Cortex of kidney (tissue), 1 donor: ENCODE measurements at places on chromosomes 4 and X.

- no peak for DNase-seq
These were observed 78.7 kb upstream of the DCLK2 start for GRCh38 chr4:149999485-150000074.

DNA sequence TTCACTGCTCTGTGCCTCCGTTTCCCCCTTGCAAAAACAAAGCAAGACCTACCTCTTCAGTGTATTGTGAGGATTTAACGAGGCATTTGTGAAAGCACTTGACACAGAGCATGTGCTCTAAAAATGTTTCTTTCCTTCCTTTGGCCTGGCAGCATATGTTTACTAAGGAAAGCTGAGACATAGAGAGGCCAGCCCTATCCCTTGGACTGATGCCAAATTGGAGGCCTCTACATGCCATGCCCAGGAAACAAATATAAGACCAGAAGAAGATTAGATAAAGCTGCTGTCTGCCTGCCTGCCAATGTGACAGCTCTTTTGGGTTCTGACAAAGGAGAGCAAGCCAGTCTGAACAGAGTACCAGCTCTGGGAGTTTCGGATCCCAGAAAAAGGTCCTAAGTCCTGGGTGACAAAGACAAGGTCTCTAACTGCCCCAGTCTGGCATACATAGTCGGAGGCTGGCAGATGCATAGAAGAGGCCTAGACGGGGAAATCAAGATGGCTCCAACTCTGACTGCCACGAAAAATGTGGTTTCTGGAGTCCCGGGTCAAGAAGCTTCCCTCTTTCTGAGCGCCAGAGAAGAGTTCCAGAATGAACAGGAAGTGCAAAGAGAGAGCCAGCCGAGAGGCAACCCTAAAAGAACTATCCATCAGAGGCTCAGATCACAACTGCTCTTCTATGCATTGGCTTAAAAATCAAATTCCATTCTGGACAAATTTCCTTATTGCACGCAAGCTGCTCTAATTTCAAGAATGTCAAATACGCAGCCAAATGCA, 25.8 kb downstream of the OTUD6A start:
- no peak for DNase-seq

GRCh38 chrX:30806187-30806728, 82.8 kb downstream of the TAB3 start:
- DNase-seq, result no peak

- no peak for DNase-seq
These were observed 115.9 kb downstream of the MAGEC2 start for GRCh38 chrX:142089193-142089592.

DNA sequence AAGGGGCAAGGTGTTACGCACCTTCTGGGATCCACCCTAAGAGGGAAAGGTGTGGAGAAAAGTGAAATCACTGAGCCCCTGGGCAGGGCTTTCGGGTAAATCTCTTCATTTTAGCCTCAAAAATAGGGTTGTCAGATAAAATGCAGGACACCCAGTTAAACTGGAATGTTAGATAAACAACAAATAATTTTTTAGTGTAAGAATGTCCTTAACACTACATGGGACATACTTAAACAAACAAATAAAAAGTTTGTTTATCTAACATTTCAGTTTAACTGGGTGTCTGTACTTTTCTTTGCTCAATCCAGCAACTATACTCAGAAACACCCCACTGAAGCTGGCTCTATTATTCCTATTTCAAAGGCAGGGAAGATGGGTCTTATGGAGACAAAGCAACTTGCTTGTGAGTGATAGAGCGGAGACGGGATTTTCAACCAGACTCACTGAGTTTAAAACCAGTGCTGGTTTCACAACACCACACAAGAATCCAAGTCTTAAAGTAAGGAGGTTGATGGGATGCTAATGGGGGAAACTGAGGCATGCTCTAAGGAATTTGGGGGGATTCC, 144.8 kb upstream of the RBPJ start:
- DNase-seq, result no peak

DNA sequence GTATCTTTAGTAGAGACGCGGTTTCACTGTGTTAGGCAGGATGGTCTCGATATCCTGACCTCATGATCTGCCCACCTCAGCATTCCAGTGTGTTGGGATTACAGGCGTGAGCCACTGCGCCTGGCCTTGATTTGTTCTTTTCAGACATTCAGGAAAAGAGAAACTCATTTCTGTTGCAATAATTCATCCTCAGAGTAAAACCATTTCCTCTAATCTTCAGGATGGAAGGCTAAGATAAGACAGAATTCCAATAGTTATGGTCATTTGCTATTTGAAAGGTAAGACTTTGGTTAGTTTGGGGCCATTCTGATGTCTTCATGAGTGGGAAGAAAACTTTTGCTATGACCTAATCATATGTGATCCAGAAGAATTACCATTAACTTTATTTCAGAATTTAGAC, 83.0 kb downstream of the LRP2BP start:
- no peak for DNase-seq

DNA sequence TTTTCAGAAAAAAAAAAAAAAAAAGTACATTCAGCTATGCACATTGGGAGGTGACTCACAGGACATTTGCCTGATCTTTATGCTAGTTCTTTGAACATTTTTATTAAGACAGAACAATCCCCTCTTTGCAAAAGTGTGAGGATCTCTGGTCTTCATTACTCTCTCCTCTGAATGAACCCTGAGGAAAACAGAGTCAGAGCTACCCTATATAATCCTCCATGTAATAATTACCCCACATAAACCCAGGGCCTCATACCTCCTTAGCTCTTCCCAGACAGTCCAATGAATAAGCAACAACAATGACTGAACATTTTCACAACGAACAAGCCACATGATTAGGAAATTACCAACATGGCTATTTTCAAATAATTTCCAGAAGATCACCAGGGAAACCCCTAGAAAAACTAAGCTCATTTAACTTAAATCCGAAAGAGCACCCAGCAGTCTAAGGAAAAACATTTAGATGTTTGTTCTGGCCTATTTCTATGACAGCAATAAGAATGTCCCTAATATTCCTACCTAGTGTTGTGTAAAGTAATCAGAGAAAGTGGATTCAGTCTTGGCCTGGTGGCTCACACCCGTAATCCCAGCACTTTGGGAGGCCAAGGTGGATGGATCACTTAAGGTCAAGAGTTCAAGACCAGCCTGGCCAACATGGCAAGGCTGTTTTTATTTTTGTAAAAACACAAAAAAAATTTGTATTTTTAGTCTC, 37.8 kb downstream of the TBC1D9 start:
- no peak for DNase-seq

GRCh38 chr4:185941461-185941860, 127.5 kb upstream of the TLR3 start:
- DNase-seq, result no peak

DNA sequence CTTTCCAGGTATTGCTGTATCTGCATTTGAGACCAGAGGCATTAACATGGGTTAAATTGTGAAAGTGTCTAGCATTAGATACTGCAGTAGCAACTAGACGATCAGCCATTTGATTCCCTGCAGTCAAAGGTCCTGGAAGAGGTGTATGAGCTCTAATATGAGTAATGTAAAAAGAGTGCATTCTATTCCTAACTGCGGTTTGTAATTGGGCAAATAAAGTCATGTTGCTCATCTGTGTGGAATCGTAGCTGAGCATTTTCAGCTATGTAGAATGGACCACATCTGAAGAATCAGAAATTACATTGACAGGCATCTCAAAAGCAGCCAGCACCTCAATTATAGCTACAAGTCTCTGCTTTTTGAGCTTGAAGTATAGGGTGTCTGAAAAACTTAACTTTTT, 157.6 kb downstream of the ZNF518B start:
- DNase-seq, result no peak

DNA sequence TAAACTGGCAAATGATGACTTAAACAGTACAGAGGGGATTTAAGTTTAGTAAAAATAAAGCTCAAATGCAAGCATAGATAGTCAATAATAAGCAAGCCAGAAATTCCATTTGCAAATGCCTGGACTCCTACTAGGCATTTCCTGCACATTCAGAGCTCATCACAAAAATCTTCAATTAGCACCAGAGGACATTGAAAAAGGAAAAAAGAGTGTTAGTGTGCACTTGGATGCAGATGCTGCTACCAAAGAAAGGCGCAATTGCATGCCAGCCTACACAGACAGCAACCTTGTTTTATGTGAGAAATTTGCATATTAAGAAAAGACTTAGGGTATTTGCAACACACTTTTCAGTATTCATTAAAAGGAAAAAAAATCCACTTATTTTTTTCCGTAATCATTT, 282.1 kb downstream of the GRIA2 start:
- DNase-seq, result no peak

DNA sequence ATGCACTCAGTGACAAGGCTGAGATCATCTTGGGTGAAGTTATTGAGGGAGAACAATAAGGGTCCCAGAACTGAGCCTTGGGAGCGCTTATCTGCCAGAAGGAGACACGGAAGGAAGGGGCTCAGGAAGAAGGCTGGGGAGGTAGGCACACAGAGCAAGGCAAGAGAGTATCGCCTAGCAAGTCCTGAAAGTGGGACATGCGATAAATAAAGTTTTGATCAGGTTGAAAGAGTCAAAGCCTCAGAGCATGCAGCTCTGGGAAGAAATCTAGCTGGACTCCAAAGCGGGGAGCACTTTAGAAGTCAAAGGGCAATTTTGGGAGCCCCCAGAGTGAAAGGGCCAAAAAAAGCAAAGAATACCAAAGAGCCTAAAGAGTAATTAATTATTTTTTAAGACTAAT, 17.7 kb upstream of the ANXA3 start:
- DNase-seq, result no peak

DNA sequence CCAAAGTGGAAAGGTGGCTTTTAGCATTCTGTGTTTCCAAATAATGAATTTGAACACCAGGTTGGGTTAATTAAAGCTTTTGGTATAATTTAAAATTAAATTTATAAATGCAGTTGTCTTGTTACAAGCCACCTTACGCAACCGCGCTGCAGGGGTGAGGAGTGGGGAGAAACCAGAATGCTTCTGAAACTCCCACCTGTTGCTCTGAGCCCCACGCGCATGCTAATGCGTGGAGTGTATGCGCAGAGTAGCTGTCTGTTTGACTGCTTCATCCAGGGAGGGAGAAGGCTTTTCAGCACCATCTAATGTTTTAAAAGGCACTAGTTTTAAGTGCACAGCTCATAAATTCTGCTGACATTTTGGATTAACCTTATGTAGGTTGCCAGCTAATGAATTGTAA, 12.5 kb downstream of the OGT start:
- DNase-seq, result no peak

DNA sequence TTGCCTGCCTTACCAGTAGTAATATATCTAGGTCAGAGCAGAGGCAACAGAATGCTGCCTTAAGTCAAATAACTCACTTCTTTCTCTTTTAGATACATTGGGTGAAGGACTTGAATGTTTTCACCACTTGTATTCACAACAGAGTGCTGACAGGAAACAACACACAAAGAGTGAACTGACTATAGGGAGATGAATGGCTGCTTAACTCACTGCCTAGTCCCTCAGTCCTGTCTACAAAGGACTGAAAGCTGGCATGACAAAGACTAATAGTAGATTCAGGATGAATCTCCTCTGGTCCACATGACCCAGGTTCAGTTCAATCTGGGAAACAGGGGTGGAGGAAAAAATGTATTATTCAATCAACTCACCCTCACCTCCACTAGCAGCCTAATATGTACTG, 134.2 kb downstream of the GALNTL6 start:
- DNase-seq, result no peak

GRCh38 chr4:62320612-62321011, 1120.5 kb downstream of the ADGRL3 start:
- DNase-seq, result no peak

- no peak for DNase-seq
These were observed 1679.2 kb upstream of the TENM3 start for GRCh38 chr4:180564026-180564425.

DNA sequence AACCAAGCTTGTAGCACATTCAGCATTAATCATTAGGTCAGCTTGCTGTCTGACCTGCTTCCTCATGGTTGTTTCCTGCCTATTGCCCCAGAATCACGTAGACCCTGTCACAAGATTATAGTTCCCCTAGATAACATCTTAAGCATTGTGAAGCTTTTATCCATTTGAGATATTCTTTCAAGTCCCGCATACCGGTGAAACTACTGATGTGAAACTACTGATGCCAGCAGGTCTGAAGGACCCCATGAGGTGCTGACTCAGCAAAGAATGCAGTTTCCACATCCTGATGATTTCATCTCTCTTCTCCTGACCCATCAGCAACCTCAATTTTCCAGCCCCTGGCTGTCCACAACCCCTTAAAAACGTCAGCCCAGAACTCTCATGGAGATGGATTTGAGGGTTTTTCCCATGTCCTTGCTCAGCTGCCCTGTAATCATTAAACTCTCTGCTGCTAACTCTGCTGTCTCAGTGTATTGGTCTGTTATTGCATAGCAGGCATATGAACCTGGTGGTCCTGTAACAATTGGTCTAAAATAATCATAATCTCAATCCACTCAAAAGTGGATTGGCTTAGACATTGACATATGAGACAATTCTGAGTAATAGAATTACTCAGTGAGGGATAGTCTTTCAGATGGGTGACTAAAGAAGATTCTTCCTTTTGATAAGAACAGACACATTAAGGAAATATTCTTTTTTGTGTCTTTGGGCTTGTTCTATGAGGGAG, 26.3 kb upstream of the UBA6 start:
- no peak for DNase-seq

DNA sequence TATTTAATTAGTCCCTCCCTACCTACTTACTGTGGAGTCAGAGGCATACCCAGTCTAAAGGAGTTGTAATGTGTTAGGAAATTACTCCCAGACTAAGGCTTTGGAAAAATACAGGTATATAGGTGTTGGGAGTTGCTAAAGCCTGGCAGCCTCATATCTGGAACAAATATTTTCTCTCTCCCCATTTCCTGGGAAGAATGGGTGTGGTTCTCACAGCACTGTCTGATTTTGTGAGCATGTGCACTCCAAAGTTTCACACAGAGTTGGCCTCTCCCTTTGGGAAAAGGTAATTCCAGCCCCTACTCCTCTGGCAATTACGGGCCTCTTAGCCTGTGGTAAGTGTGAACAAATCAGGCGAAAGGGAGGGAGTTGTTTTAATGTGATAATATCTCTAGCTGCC, 187.0 kb downstream of the MID1IP1 start:
- no peak for DNase-seq

DNA sequence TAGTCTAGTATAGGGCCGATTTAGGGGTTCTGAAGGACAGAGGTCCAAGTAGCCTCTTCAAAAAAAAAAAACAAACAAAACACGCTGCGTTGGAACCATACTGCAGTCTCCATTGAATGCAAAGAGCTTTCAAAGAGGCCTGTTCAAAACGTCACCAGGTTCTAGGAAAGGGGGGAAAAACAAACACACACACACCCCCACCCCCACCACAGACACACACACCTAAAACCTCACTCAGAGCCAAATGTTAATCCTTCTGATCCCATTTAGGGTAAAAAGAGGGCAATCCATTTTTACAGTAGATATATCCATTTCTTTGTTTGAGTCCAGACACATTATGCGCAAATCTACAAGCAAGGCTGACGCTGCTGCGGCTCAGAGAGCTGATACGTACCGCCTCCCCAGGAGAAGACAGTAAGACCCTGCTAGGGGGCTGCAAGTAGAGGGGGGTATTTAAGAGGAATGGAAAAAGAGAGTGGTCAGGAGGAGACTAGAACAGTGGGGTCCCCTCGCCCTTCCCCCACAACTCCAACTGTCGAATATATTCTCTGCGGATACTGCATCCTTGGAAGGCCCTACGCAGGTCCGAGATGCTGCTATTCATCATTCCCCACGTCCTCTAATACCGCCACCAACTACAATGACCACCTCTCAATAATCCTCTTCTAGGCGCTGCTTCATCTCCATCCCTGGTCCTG, 1.3 kb downstream of the NKRF start:
- no peak for DNase-seq
